ENCODE measurements at places on chromosomes 2 and 18. TPM values are rescaled to one million over a fixed set of nuclear protein-coding genes. Genes with fewer than 3 reads are reported as not detected.

The RND3 gene
- polyA plus RNA-seq = 202 TPM

DNA sequence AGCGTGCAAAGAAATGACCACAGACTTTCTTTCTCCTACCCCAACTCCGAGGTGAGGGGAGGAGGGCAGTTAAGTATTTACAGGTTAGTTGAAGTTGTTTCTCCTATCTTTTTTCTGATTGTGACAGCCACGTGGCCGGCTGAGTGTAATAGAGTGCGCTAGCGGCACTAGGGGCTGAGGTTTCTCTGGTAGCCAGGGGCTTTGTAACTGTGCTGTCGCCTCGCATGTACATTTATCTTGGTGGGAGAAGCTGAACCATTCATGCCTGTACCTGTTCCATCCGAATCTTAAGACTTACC, 214.1 kb upstream of the STON1 start:
- no peak for DNase-seq

The SERPINB8 gene
- 48.9 TPM for polyA plus RNA-seq

- DNase-seq = no peak
Measured at GRCh38 chr2:17815468-17816184, 634 bp upstream of the MSGN1 start.

The CASP10 gene
- polyA plus RNA-seq = 6.6 TPM

GRCh38 chr2:109644571-109645275, 30.6 kb downstream of the SOWAHC start:
- DNase-seq = no peak

- DNase-seq = no peak
Measured at GRCh38 chr2:155842103-155842502, 490.4 kb downstream of the NR4A2 start.

The DYNAP gene
- 0.07 TPM for polyA plus RNA-seq

DNA sequence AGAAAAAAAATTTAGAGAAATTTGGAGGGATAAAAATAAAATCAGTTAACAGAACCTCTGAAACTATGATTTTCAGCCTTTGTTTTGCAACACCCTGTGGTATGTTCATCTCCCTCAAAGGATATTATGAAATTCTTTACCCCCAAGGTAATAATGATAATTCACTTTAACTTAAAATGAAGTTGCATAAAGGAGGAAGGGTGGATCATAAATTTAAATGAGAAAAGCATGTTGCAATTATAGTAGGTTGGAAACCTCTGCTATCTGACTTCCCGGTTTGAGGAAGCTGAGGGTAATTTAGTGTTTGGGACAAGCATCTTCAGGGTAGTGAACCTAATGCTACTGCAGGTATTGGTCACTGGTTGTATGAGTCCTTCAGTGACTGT, 102.9 kb downstream of the BABAM2 start:
- DNase-seq = no peak

All from keratinocyte (primary cell).